ENCODE measurements at places on chromosomes 12 and 14.

- DNase-seq: no peak
Measured at GRCh38 chr12:121543786-121544185, 37.0 kb downstream of the KDM2B start.

DNA sequence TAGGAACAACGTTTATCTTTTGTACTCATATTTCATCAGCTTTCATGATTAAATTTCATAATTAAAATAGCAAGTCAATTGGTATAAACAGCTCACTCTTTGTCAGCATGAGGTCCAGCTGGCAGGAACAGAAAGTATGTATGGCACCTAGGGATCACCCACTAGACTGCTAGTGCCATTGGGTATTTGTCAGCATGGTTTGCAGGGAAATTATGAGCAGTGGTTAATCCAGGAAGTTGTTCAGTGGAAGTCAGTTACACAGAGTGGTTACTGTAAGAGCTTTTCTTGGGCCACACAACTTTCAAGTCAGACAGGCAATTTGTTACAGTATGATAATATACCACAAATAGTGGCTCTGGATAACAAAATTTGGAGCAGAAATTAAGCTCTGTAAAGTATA lies 340.3 kb upstream of the RGS6 start:
- DNase-seq: peak; percentile 12

DNA sequence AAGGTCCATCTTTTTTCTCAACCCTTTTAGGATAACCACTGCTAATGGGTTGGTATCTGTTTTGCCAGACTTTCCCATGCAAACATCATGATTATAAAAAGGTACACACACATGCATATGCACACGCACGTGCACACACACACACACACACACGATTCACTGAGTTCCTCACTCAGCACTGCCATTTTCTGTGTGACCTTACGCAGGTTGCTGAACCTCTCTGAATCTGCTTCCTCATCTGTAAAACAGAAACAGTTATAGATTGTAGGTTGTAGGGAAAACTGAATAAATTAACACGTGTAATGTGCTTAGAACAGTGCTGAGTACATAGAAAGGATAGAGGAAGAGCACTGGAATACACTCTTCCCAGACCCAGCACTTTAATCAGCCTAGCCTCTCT lies 182.3 kb downstream of the RBM19 start:
- no peak for DNase-seq

- no peak for DNase-seq
Measured at GRCh38 chr12:27133022-27133590, 50.7 kb upstream of the C12orf71 start.

DNA sequence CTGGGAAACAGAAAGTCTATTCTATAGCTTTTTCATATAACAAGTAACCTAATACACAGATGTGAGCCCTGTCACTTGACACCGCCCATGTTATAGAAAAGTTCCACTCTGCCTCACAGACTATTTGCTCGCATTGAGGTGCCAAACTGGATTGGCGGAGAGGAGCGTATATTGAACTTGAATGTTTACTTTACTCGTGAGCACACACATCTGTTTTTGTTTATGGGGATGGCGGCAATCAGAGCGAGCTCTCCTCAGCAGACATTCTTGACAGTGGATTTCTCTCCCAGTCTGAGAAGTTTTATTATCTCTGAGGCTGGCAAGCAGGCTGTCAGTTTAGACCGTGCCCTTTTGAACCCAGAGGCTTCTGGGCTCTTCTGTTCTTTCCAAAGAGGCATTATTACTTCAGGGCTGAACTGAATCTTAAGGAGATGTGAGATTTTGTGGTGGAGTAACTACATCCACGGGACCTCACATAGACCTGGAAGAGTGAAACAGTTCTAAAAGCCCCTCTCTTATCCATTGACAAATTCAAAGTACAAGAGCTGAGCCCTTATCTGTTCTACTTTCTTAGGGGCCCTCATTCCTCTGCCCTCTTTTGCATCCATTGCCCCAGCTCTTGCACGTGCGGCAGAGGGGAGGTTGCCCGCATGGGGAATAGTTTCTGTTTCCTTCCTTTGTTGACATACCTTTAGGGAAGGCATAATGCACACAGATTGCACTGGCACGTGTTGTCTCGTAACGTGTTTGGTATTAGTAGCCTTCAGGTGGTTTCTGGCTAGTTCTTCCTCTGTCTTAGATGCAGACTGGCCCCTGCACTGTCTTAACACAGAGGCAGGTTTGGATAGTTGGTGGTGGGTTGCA lies 68.2 kb downstream of the DRAM1 start:
- DNase-seq: peak; percentile 87

DNA sequence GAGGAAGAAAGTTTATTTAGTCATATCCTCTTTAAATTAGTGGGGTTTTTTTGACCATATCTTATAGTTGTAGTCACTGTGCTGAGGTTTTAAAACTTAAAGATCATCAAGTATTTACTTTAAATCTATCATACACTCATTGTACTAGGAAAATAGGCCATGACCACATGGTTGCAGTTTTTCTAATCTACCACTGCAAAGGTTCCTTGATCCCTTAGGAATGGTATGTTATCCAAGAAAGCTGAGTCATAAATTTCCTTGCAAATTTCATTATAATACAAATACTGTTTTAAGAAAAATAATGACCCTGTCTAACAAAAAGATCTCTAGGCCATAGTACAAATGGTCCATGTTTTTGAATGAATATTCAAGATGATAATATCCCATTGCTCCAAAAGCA lies 74.7 kb downstream of the DBX2 start:
- DNase-seq: no peak

DNA sequence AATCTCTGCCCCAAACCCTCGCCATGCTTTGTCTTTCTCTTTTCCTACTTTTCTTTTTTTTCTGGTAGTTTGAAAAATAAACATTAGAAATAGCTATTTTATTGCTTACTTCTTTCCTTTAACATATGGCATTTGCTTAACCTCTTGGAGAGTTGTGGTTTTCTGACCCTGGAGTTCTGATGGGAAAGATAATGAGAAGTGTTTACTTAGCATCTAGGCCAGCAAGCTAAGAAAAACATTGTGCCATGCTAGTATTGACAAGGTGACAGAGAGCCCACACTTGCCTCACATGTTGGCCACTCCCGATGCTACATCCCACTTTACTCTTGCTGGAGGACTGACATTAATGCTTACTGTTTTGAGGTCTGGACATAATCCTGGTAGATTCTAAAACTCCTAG lies 886.2 kb downstream of the DIO2 start:
- DNase-seq: peak; percentile 55

DNA sequence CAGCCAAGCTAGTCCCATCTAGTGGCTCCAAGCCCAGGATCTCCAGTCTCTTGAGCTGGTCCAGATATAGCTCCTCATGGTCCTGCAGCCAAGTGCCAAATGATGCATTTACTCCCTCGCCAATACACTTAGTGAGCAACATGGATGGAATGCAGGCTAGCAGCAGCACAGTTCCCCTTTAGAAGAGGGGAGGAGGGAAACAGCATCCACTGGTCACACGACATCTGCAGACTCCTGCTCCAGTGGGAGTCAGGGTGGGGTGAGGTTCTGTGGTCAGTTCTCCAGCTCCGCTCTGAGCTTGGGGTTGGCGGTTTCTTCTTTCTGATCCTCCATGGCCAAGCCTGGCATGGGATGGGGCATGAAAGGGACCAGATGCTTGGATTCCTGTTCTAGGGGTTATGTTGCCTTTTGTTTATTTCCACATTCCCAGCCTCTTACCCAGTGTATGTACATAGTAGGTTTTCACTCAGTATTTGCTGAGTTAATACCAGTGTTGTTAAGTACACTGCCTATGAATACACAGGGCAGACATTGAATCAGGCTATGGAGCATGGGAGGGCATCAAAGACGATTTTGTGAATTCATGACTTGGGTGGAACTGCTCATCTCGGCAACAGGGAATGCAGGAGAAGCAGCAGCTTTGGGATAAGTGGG lies 57.3 kb downstream of the GALNT16 start:
- no peak for DNase-seq

DNA sequence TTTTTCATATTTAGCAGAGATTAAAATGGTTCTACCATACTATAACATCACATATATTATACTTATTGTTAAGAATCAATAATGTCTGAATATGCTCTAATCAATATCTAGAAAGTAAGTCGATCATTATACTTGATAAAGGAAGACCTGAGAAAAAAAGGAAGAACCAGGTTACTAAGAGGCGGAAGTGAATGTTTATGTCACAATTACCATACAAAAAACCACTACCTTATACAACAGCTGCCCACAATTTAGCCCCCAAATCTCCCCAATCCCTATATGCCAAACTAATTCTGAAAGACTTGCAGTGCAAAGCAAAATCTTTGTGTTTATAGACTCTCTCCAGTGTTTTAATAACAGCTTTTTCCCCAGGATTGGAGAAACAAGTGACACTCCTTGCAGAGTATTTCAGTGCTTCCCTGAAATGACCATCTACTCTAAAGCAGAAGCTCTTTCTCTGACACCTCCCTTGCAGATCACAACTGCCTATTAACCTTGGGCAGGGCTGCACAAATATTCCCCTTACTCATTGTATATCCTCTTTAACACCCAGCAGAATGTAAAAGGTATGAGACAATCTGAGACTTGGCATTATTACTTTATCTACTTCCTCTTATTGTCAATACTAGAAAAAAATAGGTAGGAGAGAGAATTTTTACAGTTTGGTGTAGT lies 12.7 kb upstream of the SLC2A3 start:
- no peak for DNase-seq

- peak; percentile 7 for DNase-seq
Measured at GRCh38 chr12:96015672-96016071, 19.5 kb upstream of the HAL start.

GRCh38 chr14:85115921-85116320 lies 414.0 kb upstream of the FLRT2 start:
- no peak for DNase-seq

DNA sequence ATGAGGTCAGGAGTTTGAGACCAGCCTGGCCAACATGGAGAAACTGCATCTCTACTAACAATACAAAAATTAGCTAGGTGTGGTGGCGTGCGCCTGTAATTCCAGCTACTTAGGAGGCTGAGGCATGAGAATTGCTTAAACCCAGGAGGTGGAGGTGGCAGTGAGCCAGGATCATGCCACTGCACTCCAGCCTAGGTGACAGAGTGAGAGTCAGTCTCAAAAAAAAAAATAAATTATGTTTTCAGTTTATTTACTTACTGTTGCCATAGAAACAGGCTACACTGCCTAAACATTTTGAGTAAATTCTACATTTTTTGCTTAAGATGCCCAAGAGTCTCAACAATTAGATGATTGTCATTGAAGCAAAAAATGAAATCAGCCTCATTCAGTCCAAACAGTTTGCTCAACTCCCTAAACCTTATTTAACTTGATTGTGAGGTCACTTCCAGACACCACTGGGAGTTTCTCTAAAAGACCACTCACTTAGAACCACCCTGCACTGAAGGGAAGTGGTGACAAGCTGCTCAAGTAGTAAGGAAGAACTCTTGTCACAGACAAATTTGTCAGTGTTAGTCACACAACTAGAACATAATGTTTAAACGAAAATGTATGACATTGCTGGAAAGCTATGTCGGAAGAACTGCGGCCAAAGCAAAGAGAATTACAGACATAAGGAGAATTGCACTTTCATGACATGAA lies 9.8 kb upstream of the GNPNAT1 start:
- DNase-seq: no peak

- DNase-seq: no peak
Measured at GRCh38 chr12:70648831-70649230, 11.6 kb upstream of the PTPRB start.

GRCh38 chr14:64465831-64466554 lies 694 bp downstream of the AKAP5 start:
- DNase-seq: peak; percentile 63

- no peak for DNase-seq
Measured at GRCh38 chr12:123936956-123937706, 35.5 kb downstream of the CCDC92 start.

- no peak for DNase-seq
Measured at GRCh38 chr12:112130441-112130998, 5.2 kb downstream of the TRAFD1 start.

DNA sequence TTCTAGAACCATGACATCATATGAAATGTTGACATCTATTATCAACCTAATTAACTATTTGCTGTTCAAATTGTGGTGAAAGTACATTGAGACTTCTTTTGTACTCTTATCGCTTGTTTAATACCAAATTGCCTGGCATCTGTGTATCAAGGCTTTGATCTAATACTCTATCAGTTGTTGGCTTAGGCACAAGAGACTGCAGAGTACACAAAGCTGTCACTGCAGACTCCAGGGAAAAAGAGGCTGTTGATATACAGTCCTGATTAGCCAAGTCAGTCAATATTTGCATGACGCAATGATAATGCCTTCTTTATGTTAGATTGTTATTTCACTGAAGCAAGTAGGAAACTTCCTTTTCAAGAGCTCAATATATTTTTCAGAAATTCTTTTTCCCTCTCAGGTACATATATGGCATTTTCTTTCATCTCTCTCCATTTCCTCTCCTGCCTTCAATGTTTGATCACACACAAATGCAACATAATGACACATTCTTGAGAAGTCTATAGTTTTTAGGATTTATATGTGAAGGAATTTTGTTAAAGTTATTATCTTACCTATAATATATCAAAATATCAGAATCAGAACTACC lies 32.3 kb upstream of the PTCSC3 start:
- peak; percentile 64 for DNase-seq

- DNase-seq: no peak
Measured at GRCh38 chr14:102602421-102603292, 10.2 kb downstream of the RCOR1 start.

DNA sequence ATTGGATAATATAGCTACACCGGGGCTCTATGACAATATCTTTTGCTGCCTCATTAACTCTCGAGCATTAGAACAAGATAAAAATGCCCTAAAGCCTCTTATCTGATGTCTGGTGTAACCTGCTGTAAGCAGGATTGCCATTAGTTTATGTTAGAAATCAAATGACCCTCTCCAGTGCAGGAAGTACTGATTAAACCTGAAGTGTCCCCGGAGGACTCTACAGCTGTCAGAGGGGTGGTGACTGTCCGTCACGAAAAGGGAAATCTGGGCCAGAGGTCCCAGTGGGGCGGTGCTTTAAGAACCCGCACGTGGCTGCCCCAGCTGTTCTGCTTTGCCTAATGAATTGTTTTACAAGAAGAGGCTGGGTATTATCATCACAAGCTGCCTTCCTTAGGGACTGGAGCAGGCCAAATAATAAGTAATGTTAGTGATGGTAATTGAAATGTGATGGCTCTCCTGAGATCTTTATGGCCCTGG lies 55.7 kb downstream of the LIN52 start:
- DNase-seq: peak; percentile 98

DNA sequence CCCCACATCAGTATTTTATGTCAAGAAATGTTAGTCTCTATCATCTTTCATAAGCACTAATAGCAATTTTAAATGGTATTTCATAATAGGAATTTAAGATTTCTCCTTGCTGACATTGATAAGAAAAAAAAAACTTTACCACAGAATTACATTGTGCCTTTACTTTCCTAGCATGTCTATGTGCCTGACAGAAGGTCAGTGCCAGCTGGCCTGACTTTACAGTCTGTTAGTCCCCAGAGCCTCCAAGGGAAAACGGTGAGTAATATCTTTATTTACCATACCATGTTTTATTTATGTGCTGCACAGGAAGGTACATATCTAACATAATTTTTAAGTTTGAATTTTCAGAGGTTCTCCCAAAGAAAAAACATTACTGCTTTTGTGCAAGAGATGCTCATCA lies 152.0 kb upstream of the AEBP2 start:
- no peak for DNase-seq

- DNase-seq: peak; percentile 63
Measured at GRCh38 chr14:33186656-33187055, 248.0 kb downstream of the NPAS3 start.

GRCh38 chr12:42933461-42934081 lies 344.0 kb upstream of the PRICKLE1 start:
- DNase-seq: no peak

Measured in NCI-H2171 treated with DMSO at 0.1 percent for 48 hours (cell line).